Stimulated activated CD8-positive, alpha-beta memory T cell treated with anti-CD3 and anti-CD28 coated beads, Interleukin-4, amount 100 ng/mL, for 4 hours (primary cell): ENCODE measurements at places on chromosomes 1 and 21.
A peak's percentile ranks its signal among the peaks of the same experiment; 100 is the strongest.

GRCh38 chr1:245458234-245458633, 303.4 kb downstream of the KIF26B start:
- no peak for DNase-seq

- no peak for DNase-seq
These were observed 55.2 kb upstream of the WDR26 start for GRCh38 chr1:224489534-224490365.

- DNase-seq, result no peak
These were observed 209.9 kb upstream of the COA6 start for GRCh38 chr1:234163267-234163919.

DNA sequence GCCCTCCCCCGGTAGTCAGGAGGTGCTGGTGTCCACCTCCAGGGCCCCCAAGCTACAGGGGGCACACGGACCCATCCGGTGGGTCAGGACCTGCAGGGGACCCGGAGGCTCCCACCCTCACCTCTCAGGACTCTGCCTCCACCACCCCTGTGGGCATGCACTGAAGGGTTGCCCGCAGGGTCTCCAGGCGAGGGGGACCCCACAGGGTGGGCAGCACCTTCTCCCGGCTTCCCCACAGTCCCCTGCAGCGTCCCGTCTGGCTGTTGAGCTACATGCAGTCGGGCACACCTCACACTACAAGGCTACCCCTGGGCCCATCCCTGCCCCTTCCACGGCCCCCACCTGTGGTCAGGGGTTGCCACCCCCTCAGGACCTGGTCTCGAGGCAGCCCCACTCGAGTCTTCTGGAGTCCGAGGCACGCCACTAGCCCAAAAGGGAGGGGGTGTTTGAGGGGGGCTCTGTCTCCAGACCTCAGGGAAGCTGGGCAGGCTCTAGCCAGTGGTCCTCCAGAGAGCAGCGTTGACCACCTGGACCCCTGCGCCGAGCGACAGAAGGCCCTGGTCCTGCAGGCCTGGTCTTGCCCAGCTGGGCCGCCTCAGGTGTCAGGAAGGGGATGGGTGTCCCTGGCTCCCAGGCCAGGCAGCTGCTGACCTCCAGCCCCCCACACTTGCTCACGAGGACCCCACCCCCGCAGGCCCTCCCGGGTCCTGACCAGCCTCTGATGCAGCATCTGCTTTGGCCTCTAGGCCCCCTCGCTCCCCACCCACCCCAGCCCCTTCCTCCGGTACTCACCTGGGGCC, 9.6 kb downstream of the PARS2 start:
- no peak for DNase-seq

- DNase-seq, result no peak
These were observed 50.3 kb upstream of the ARTN start for GRCh38 chr1:43883321-43883720.

DNA sequence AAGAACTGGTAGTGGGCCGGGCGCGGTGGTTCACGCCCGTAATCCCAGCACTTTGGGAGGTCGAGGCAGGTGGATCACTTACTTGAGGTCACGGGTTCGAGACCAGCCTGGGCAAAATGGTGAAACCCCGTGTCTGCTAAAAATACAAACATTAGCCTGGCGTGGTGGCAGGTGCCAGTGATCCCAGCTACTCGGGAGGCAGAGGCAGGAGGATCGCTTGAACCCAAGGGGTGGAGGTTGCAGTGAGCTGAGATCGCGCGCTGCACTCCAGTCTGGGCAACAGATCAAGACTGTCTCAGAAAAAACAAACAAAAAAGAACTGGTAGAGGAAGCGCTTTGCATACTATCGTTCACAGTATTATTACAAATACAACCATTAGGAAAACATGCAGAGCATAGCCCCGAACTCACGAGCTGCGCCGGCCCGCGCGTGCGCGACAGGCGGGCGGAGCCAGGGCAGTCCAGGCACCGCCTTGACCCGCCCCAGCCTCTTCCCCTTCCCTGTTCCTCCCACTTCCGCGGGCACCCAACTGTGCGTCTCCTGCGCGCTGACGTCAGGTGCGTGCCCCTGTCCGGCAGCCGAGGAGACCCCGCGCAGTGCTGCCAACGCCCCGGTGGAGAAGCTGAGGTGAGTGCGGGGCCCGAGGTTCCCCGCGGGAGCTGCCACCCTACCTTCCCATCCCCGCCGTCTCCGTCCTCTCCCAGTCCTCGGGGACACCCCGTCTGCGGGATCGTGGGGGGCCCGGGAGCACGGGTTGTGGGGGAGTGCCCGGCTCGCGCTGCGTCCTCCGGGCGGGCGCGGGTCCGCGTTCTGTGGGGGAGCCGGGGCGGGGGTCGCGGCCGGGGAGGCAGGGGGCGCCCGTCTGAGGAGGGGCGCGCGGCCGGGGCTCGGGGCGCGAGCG, at the start of gene CDC42:
Gene CDC42 (plus strand): TSS at position 595 of the 902 bp plus-strand sequence. CDS start 25,770 bp downstream, outside the sequence.
- peak; percentile 91 for DNase-seq

DNA sequence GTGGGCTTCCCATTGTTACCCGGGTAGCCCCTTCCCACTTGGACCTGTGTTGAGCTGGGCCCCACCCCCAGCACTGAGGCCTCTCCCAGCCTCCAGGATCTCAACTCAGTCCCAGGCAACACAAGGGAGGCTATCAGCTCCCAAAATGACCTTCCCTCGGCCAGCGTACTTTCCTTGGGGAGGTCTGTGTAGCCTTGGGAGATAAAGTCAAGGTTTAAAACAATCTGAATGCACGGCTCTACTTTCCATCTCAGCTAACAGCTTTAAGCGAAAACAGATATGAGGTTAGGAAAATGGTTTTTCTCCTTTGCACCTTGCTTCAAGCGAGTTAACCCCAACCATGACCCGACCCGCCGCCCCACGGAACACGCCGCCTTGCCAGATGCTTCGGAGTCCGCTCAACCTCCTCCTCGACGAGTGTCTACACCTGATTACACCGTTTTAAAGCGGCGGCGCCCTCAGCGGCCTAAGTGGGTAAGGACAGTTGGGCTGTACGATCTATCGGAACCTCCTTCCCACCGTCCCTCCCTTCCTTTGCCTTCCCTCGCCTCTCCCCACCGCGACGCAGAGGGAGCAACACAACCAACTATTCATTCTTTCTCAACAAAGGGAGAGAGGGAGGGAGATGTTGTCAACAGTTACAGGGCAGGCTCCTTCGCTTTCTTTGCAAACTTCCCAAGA, 1.1 kb downstream of the BCAR3 start:
- DNase-seq, result no peak

DNA sequence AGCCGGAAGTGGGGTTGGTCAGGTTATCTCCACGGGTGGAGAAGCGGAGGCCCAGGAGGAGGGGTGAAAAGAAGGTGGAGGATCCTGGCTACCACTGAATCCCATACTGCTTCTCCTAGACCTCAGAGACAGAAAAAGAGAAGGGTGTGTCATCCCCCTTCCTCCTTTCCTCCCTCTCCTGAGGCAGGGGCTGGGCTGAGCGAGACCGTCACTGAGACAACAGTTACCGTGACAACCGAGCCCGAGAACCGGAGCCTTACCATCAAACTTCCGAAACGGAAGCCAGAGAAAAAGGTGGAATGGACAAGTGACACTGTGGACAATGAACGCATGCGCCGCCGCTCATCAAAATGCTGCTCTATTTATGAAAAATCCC, 42.1 kb upstream of the NBPF3 start:
- DNase-seq, result no peak

GRCh38 chr1:100627936-100628335, 90.0 kb downstream of the GPR88 start:
- no peak for DNase-seq

- no peak for DNase-seq
These were observed 172.8 kb downstream of the PRDM16 start for GRCh38 chr1:3241673-3242407.

DNA sequence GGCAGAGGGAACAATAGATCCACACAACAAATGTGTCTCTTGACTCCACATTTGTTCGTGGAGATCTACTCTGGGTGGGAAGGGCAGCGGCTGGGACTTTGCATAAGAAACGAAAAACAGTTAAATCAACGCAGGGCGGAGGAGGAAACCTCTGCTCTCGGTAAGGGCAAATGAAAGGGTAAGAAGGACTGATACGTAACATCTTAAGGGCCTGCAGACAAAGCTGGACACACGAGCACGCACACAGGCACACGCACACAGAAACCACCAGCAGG, 57.3 kb downstream of the MRPL37 start:
- DNase-seq, result no peak

GRCh38 chr1:210222340-210223006, 10.1 kb upstream of the SERTAD4 start:
- no peak for DNase-seq
